Upper lobe of right lung (tissue), 1 donor: ENCODE measurements at places on chromosomes 2 and 18. TPM values are rescaled to one million over a fixed set of nuclear protein-coding genes. Genes with fewer than 3 reads are reported as not detected.

GKN1 gene
- not detected for total RNA-seq

CRACDL gene
- 33.3 TPM for total RNA-seq

CD8A gene
- 7.4 TPM for total RNA-seq

DNA sequence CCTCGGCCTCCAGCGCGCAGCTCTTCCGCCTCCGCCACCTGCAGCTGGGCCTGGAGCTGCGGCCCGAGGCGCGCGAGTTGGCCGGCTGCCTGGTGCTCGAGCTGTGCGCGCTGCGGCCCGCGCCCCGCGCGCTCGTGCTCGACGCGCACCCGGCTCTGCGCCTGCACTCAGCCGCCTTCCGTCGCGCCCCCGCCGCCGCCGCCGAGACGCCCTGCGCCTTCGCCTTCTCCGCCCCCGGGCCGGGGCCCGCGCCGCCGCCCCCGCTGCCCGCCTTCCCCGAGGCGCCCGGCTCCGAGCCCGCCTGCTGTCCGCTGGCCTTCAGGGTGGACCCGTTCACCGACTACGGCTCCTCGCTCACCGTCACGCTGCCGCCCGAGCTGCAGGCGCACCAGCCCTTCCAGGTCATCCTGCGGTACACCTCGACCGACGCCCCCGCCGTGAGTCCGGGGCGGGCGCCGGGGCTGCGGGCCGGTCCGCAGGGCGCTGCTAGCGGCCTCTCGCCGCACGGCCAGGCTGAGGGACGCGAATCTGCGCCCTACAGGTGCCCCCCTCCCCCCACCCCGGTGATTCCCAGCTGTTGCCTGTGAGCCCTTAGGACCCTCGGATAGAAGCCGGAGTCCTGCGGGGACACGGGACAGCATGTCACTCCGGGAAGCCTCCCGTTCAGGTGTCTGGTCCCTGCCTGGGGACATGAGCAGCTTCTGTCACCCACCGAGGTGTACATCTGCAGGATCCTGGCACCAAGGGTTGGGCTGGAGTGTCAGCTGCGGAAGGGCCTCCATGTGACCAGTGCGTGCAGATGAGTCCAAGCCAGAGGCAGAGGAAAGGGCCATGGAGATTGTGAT is 616 bp downstream of the RNPEPL1 start:
- DNase-seq = peak; percentile 88
